ENCODE measurements at places on chromosomes 1 and 21.

GRCh38 chr1:60886793-60887331 is 195.5 kb upstream of the NFIA start:
- no peak for DNase-seq

DNA sequence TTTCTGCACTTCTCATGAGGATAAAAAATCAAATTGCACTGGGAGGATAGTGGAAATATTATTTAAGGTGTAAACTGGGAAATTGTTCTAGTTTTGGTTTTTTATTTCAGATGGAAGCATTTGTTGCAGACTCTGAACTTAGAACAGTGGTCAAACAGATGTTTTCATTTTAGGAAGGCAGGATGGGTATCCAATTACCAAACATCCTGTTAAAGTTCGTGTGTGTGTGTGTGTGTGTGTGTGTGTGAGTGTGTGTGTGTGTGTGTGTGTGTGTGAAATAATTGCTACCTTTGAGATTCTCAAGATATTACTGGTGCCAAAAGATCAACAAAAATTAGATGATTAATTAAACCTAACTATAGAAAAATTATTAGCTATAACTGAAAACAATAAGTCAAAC is 24.3 kb upstream of the DUSP10 start:
- DNase-seq, result no peak

- no peak for DNase-seq
Measured at GRCh38 chr1:46221749-46222148, 18.6 kb downstream of the LURAP1 start.

DNA sequence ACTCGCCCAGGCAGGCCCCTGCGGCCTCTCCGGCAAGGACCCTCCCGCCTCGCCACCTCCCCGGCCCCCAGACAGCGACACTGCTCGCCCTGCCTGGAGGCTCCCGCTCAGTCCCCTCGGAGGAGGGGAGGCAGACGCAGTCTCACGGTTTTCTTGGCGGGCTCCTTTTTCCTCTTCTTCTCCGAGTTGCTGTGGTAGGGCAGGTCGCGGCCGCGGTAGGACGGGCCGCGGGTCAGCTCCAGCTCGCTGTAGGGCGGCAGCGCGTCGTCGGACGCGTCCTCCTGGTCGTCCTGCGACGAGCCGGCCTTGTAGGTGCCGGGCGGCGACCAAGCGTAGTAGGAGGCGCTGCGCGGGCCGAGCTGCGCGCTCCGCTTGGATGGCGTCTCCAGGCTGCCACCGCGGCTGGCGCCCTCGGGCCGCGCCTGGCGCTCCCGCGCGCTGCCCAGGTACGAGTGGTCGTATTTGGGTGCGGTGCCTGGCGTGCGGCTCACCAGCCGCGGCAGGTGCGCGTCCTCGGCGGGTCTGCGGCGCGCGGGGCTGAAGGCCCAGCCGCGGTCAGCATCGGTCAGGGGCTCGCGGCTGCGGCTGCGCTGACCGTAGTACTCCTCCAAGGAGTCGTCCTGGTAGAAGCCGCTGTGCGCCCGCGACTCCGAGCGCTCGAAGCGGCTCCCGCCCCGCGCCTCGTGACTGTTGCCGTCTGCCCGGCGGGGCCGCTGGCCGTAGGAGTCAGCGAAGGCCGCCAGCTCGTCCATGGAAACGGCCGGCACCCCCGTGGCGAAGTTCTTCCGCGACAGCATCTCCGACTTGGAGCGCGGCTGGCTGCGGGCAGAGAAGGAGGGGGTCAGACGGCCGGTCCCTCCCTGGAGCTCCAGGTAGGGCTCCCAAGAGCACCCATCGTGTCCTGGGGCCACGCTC is 44.8 kb upstream of the TADA1 start:
- DNase-seq, result no peak

GRCh38 chr1:150972417-150972940 is 2.2 kb downstream of the CERS2 start:
- DNase-seq, result no peak

DNA sequence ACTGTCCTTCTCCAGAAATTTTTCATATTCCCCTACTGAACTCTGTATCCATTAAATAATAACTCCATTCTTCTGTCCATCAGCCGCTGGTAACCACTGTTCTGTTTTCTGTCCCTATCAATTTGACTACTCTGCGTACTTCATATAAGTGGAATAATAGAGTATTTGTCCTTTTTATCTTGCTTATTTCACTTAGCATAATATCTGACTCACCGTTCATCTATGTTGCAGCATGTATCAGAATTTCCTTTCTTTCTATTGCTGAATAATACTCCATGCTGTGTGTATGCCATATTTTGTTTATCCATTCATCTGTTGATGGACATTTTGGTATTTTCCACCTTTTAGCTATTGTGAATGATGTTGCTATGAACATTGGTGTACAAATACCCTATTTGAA is 71.9 kb downstream of the CEP350 start:
- DNase-seq, result no peak

- no peak for DNase-seq
Measured at GRCh38 chr1:92329347-92330129, 30.7 kb downstream of the RPAP2 start.

DNA sequence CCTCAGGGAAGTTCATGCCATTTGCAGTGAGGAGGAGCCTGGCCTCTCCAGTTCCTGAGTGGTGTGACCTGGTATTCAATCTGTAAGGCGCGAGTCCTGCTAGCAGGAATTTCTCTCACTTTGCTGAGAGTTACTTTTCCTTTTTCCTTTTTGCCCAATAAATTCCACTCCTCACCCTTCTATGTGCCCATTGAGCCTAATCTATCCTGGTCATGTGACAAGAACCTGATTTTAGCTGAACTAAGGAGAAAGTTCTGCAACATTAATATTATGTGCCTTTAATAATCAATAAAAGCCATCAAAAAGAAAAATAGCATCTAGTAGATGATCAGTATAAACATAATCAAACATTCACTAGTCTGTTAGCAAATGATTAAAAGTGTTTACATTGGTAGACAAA is 136.1 kb upstream of the POGK start:
- DNase-seq, result no peak

- no peak for DNase-seq
Measured at GRCh38 chr1:179612361-179612760, 20.7 kb downstream of the TDRD5 start.

- DNase-seq, result no peak
Measured at GRCh38 chr21:40505681-40506080, 341.3 kb downstream of the DSCAM start.

GRCh38 chr21:34813266-34813894 is 144.6 kb downstream of the CLIC6 start:
- no peak for DNase-seq

- no peak for DNase-seq
Measured at GRCh38 chr1:62841587-62842169, 57.7 kb downstream of the ATG4C start.

DNA sequence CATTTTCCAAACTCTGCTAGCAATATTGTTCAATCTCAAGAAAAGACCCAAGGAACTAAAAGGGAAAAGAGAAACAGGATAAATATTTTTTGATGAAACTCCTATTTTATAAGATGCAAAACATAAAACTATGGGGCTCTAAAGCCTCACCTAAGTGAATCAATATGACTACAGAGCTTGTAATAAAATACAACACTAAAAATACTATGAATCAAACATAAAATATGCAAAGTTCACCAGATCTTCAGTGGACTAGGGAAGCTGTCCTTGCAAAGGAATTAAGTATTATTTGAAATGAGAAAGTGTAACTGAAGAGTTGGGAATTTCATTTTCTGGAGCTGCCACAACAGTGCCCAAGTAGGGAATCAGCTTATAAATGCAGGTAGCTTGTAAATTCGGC is 124.5 kb downstream of the CRB1 start:
- no peak for DNase-seq
